ENCODE measurements at places on chromosomes 2 and 18. TPM values are rescaled to one million over a fixed set of nuclear protein-coding genes. Genes with fewer than 3 reads are reported as not detected.

SH3RF3 gene
- polyA plus RNA-seq, result 1.9 TPM

FBXO41 gene
- polyA plus RNA-seq, result 3.5 TPM

PLCL1 gene
- polyA plus RNA-seq, result 10.3 TPM

ZNF892 gene
- polyA plus RNA-seq, result 1.4 TPM

SERPINB13 gene
- polyA plus RNA-seq, result not detected

GBX2 gene
- polyA plus RNA-seq, result 0.03 TPM

DLX1 gene
- polyA plus RNA-seq, result 0.07 TPM

PLB1 gene
- 0.10 TPM for polyA plus RNA-seq

GGCX gene
- polyA plus RNA-seq, result 26.5 TPM

DNA sequence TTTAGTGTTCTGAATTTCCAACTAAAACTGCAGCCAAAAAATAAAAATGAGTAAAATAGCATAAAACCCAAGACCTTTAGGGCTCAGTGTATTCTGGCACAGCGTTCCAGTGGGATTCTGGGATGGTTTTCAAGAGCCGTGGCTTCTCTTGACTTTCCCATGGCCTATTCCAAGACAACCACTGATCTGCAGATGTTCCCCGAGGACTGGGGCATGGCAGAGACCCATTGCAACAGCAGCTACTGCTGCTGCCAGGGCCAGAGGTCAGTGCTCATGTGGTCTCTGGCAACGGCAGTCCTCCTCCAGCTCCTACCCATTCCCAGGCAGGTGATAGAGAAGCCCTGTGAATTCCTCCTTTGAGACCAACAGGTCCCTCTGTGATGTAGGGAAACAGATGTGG lies 26.8 kb downstream of the TNP1 start:
- DNase-seq, result no peak
- no peaks in the 10 kb centered on the region for H3K27me3 ChIP-seq
- H3K27ac ChIP-seq, result no peak overlapping the region
- no peaks in the 10 kb centered on the region for H3K36me3 ChIP-seq

DNA sequence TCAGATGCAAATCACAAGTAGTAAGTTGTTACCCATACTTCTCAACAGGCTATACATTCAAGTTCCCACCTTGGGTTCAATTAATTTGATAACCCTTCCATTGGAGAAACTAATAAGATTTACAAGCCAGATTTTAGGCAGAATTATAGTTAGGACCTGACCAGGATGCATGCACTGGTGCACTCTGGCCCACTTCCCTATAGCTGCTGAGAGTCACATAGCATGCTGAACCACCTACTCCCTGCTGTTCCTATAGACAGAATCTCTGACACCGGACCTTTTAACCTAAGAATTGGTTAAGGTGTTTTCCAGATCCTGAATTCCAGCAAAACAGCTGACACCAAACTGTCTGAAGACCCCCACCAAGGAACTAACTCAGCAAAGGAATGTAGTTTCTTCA lies 26.2 kb downstream of the FAM210A start:
- no peak for DNase-seq
- no peak overlapping the region for H3K27ac ChIP-seq
- no peak overlapping the region for H3K4me3 ChIP-seq
- no peaks in the 10 kb centered on the region for H3K4me1 ChIP-seq

DNA sequence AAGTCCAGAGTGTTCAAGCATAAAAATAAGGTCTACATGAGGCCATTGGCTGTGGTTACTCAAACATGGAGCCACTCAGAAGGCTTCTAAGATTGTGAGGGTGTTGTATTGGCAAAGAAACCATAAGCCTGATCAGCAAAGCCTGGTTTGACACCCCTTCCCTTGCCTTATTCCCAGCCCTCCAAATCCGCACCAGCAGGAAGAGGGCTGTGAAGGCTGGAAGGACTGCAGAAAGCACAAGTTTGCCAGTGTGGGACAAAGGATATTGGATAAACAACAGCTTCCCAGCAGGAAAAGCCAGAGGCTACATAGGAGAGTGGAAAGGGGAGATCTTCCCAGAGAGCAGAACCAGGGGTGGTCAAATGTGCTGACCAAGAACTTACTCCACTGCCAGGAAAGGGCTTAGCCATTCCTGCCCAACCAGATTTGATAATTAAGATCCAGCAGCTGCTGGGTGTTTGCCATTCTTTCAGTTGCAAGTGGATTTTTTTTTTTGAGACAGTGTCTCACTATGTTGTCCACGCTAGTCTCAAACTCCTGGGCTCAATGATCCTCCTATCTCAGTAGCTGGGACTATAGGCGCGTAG lies 1.5 kb upstream of the PRKAG3 start:
- no peaks in the 10 kb centered on the region for H3K36me3 ChIP-seq
- peaks cover 9% of the 10 kb centered on the region for H3K4me1 ChIP-seq
- H3K4me3 ChIP-seq, result no peak overlapping the region
- no peak overlapping the region for H3K27ac ChIP-seq

DNA sequence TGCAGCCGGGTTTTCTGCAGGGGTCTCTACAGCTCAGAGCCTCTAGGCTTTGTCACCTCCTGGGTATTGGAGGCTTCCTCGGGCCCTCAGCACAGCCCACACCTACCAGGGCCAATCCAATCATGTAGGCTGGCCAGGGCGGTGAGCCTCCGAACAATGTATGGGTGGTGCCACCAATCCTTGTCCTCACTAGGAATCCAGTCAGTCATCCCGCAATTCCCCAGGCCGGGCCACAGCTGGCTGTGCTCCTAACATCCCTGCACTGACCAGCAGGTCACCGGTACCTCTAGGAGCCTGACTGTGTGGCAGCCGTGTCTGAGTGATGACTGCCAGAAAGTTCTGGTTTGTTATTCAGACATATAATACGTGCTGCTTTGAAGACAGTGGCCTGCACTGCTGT lies 129.4 kb downstream of the SH3RF3 start:
- H3K4me1 ChIP-seq, result no peaks in the 10 kb centered on the region
- no peak overlapping the region for H3K27ac ChIP-seq
- H3K4me3 ChIP-seq, result no peak overlapping the region
- DNase-seq, result no peak
- no peaks in the 10 kb centered on the region for H3K36me3 ChIP-seq
- H3K27me3 ChIP-seq, result no peaks in the 10 kb centered on the region

- no peak overlapping the region for H3K4me3 ChIP-seq
Measured at GRCh38 chr2:54206596-54206995, 49.4 kb downstream of the TSPYL6 start.

GRCh38 chr2:237214030-237214675 lies 128.5 kb downstream of the COPS8 start:
- H3K4me1 ChIP-seq, result peaks cover 23% of the 10 kb centered on the region
- H3K27ac ChIP-seq, result peak overlapping the region; percentile 77
- no peak overlapping the region for H3K4me3 ChIP-seq
- DNase-seq, result no peak

DNA sequence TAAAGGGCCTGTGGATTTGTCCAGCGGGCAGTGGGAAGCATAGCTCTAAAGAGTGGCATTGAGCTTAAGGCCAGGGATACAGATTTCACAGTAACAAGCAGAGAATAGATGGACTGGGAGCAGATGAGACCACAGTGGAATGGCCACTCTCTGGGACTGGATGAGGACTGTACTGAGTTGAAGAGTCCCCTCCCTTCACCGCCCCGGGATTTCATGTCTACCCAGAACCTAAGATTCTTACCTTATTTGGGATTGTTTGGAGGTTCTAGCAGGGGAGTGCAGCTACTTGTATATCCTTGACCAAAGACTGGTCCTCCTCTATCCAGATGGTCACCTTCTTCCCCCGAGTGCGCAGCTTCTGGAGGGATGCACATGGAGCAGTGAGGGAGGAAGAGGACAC lies 28.0 kb upstream of the EFEMP1 start:
- H3K4me1 ChIP-seq, result no peaks in the 10 kb centered on the region
- H3K27me3 ChIP-seq, result no peaks in the 10 kb centered on the region
- no peak for DNase-seq

DNA sequence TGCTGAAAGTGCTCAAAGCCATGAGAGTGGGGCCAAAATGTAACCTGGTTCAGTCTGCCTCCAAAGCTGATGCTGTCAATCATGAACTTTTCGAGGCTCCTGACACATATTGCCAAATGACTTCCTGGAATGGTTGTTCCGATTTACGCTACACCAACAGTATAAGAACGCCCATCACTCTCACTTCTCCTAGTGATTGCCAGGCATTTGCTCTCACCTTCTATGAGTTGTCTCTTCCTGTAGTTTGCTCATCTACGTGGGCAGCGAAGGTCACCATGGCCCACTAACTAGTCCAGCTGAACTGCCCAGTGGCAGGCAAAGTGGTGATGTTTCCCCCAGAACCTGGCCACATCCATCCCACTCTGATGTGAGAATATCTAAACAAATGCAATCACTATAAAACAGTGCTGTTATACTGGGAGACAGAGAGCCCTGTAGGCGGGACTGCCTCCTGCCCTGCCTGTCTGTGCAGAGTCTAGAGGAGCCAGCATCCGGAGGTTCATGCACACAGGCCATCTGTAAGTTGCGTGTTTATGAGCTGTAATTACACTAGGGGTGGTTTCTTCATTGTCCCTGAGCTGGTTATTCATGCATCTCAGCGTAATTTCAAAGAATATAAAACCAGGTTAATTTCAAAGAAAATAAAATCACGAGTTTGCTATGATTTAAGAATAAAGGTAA lies 8.8 kb upstream of the CABLES1 start:
- no peaks in the 10 kb centered on the region for H3K27me3 ChIP-seq
- H3K27ac ChIP-seq, result no peak overlapping the region
- H3K4me3 ChIP-seq, result no peak overlapping the region
- no peaks in the 10 kb centered on the region for H3K4me1 ChIP-seq
- DNase-seq, result no peak

- DNase-seq, result no peak
- H3K36me3 ChIP-seq, result no peaks in the 10 kb centered on the region
- no peaks in the 10 kb centered on the region for H3K27me3 ChIP-seq
Measured at GRCh38 chr2:60710707-60711106, 45.4 kb upstream of the PAPOLG start.

DNA sequence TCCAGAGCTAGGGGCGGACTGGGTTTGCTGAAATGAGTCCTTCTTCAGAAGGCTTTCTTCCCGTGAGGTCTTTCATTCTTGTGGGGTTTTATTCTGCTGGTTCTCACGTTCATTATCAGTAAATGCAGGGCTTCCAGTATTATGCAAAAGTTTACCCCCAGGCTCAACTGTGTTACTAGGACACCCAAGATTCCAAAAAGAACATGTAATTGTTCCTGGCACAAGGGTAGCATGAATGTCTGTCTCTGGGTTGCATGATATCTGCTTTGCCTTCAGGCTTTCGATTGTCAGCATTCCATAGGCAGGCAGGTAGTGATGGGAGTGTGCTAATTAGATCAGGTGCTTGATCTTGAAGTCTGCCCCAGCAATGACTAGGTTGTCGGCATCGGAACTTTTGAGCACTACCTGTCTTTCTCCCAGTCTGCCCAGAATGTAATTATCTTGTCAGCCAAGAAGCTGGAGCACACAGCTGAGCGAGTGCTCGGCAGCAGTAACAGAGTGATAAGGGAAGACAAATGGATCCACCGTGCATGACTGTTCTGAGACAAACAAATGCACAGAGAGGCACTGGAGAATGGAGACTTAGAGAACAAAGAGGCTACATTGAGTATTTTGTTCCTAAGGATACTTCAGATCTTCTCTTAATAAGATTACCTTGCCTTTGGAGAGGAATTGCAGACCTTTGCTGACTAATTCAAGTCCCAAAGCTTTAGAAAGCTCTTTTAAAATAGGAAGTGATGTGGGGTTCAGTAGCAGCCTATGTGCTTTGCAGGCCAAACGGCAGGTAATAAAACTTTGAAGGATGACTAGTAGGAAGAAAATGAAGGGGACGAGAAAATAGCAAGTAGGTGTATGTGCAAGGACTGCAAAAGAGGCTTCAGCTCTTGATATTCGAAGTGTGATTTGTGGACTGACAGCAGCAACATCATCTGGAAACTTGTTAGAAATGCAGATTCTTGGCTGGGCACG lies 41.9 kb downstream of the ITGB6 start:
- H3K4me3 ChIP-seq, result no peak overlapping the region
- H3K27ac ChIP-seq, result no peak overlapping the region
- H3K36me3 ChIP-seq, result no peaks in the 10 kb centered on the region
- H3K4me1 ChIP-seq, result peaks cover 13% of the 10 kb centered on the region
- no peaks in the 10 kb centered on the region for H3K27me3 ChIP-seq
- peak; percentile 16 for DNase-seq

GRCh38 chr2:129712676-129712985 lies 266.8 kb upstream of the RAB6C start:
- H3K4me3 ChIP-seq, result no peak overlapping the region
- DNase-seq, result no peak
- H3K27me3 ChIP-seq, result no peaks in the 10 kb centered on the region
- H3K27ac ChIP-seq, result no peak overlapping the region
- no peaks in the 10 kb centered on the region for H3K36me3 ChIP-seq
- H3K4me1 ChIP-seq, result no peaks in the 10 kb centered on the region

- H3K27ac ChIP-seq, result no peak overlapping the region
- no peak overlapping the region for H3K4me3 ChIP-seq
- H3K36me3 ChIP-seq, result no peaks in the 10 kb centered on the region
- DNase-seq, result no peak
Measured at GRCh38 chr2:72936660-72937355, 19.5 kb downstream of the EMX1 start.

Data from SK-N-SH (cell line).